ENCODE measurements at places on chromosomes 11 and 22.
A peak's percentile ranks its signal among the peaks of the same experiment; 100 is the strongest.

DNA sequence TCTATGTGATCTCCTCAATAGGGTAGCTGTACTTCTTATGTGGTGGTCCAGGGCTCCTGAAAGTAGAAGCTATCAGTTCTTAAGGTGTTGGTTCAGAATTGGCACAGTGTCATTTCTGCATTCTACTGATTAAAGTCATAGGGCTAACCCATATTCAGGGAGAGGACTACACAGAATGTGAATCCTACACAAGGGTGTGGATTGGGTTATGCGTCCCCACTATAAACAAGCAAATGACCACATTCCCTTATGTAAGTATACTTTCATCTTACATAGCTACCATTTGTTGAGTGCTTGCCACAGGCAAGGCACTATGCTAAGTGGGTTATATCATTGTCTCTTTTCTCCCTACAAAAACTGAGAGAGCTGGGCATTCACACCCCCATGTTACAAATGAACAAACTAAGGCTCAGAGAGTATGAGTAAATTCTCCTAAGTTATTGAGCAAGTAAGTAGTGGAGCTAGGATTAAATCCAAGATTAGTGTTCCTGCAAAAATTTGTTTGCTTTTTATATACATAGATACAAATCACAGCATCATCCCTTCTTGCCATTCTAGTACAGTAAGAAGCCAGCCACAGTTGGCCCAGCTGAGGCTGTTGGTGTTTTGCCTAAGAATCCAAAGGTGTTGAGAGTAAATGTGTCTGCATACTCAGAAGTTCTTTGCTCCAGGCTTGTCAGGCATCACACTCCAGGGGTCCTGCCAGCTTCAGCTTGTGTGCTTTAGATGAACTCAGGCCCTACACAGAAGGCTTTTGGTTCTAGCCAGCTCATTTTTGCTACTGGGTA is 157.8 kb downstream of the KIF18A start:
- no peak for DNase-seq

GRCh38 chr22:41840216-41840615 is 7.3 kb downstream of the SREBF2 start:
- DNase-seq = no peak

DNA sequence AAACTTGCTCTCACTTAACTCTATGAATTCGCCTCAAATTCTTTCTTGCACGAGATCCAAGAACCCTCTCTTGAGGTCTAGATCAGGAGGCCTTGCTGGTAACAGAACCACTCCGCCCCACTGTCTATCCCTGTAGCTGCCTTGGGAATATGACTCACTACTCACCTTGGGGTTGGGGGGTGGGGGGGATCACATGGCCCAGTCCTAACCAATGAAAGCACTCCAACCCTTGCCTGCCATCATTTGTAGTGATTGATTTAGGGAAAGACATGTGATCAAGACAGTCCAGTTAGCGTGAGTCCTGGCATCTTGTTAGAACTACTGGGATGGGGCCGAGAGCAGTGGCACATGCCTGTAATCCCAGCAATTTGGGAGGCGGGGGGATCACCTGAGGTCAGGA is 4.8 kb upstream of the MRTFA start:
- no peak for DNase-seq

- DNase-seq = no peak
Measured at GRCh38 chr11:36026315-36026968, 82.6 kb downstream of the LDLRAD3 start.

- DNase-seq = no peak
Measured at GRCh38 chr22:31086703-31087330, 5.7 kb downstream of the SMTN start.

DNA sequence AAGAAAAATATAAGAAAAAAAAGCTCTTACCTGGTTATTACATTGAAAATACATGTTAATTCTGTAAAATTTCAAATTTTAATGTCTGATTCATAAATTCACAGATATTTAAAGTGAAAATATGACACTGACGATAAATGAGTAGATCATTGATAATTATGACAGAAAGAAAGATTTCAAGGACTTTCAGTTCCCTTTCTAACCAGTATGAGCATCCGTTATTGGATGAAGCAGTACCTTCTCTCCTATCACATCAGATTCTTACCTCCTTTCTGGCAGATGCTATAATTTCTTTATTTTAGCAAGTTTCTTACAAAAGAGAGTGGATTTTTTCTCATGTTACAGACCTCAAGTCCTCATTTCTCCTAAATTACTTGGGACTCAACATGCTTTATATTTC is 847.3 kb downstream of the JRKL start:
- no peak for DNase-seq

DNA sequence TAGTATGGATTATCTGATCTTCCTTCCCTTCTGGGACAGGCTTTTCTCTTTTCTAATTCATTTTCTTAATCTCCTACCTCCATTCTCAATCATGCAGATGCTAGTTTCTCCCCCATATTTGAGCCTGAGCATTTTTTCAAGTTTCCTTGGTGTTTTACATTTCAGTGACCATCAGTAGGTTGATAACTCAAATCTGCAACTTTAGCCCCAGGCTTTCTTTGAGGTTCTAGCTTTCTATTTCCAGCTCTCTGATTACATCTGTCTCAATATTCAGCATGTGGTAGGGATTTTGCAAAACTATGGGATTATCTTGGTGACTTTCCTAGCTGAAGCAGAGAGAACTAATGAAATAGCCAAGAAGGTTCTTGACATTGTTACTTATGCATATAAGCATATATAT is 67.8 kb downstream of the ARHGEF12 start:
- DNase-seq = no peak

DNA sequence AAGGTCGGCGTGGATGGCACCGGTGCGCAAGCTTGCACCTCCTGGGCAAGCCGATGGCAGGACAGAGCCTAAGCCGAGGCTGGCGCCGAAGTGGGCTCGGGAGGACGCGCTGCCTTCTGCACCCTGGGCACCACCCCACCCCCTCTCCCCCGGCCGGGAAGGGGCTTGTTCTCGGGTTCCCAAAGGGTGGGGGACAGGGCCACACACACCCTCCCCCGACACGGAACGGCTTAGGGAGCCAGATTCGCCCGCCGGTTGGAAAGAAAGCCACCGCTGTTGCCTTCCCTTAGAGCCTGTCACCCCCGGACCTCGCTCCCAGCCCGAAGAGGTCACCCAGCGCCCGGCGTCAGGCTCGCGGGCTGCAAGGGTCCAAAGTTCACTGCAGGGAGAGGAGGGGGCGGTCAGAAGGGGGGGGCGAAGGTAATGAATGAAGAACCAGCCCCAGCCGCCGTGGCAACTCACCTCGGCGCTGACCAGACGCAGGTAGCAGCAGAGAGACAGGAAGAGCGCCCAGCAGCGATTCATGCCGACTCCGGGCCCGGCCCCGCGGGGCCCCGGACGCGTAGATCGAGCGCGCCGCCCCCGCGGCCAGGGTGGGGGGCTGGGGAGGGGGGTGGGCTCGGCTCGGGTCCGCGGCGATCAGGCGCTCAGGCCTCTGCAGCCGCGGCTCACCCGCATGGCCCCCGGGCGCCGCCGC is 1.2 kb downstream of the PDGFB start:
- no peak for DNase-seq

DNA sequence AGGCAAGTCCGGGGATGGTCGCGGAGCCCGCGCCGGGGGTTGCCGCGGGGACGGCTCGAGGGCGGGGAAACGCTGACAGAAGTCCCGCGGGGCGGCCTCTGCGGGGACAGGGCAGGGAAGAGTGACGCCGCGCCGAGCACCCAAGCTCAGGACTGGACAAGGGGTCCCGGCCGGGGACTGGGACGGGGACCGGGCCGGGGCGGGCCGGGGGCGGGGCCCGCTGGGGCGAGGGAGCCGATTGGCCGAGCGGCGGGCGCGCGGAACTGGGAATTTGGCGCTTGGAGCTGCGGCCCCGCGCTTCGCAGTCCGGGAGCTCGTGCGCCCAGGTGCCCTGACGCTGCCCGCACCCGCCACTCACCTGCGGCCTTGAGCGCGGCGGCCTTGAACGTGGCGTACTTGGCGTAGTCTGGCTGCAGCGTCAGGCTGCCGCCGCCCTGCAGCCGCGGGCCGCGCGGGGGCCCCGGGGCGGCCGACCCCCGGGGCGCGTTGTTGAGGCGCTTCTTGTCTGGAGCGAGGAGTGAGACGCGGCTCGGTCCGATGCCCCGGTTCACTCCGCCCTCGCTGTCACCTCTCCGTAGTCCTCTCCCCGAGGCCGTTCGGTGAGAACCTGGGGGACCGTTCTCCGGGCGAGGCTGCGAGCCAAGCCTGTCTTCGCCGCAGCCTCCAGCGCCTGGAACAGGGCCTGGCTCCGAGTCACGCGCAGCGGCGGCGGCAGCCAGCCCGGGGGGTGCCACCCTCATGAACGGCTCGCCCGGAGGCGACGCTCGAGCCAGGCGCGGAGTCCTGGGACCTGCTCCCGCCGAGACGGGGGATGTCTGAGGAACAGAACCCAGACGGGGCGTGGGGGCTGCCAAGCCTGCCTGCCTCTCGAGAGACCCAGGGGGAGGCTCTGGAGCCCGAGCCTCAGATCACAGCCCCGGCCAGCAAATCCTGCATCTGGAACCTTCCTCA is 4.5 kb downstream of the SHISA8 start:
- peak; percentile 46 for DNase-seq

Measured in ureter (tissue), 1 donor.